Epithelial cell of prostate (primary cell): ENCODE measurements at places on chromosomes 3 and 15.

- DNase-seq, result no peak
Measured at GRCh38 chr15:96560246-96560895, 229.9 kb downstream of the NR2F2 start.

DNA sequence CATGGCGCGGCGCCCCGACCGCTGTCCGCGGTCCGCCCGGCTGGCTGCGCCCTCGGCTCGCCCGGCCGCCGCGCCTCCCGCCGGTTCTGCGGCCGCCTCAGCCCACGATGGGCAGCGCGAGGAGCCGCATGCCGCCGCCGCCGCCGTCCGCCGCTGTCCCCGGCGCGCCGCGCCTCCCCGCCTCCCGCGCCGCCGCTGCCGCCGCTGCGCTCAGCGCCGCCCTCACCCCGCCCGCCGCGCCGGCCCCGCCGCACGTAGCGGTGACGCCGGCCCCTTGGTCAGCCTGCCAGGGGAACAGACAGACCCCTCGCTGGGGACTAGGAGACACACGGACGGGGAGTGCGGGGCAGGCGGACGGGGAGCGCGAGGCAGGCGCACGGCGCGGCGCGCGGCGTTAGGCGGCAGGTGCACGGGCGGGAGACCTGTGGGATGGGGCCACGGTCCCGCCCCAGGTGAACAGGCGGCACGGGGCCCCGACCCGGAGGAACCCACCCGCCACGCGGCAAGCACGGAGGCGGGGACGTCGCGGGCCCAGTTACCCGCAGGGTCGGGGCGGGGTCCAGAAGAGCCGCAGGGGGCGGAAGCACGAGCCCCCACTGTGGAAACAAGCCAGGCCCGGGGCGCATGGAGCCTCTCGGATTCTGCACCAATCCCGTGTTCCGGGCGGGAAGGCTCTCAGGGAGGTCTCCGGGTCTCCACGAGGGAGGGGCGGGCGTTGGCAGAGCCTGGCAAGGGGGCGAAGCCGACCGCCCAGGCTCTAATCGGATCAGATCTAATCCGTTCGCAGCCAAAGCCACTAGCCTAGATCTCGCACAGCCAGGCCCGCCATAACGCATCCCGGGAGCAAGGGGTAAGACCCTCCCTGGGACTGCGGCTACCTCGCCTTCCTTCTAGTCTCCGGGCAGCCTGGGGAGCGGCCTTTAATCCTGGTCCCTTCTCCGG is at the start of gene CSPG5:
CSPG5 (minus strand) TSS at position 175 of the 942 bp plus-strand sequence; CDS start at position 3, 172 bp downstream.
- DNase-seq, result no peak

DNA sequence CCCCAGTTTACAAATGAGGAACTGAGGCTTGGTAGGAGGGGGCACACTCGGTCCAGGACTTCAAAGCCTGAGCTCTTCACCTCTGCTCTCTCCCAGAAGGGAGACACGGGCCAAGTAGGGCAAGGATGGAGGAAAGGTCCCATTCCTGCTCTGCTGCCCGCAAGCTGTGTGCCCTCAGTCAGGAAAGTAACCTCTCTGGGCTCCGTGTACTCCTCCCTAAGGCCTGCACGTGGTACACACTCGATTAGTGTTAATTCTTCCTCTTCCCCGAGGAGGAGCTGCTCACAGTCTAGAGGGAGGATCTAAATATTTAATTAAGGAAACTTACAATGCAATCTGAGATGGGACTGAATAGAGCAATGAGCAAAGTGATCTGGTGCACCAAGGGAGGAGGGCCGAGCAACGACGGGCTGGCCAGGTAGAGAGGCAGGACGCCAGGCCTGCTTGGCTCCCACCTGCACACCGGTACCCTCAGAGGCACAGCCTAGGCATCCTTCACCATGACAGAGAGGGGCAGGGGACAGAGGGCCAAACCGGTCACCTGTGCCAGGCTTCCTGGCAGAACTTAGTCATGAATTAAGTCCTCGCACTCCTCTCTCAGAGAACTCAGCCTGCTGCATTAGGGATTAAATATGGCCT is 47.2 kb upstream of the IQSEC1 start:
- no peak for DNase-seq

- no peak for DNase-seq
Measured at GRCh38 chr3:52054661-52055511, 1.5 kb downstream of the DUSP7 start.

DNA sequence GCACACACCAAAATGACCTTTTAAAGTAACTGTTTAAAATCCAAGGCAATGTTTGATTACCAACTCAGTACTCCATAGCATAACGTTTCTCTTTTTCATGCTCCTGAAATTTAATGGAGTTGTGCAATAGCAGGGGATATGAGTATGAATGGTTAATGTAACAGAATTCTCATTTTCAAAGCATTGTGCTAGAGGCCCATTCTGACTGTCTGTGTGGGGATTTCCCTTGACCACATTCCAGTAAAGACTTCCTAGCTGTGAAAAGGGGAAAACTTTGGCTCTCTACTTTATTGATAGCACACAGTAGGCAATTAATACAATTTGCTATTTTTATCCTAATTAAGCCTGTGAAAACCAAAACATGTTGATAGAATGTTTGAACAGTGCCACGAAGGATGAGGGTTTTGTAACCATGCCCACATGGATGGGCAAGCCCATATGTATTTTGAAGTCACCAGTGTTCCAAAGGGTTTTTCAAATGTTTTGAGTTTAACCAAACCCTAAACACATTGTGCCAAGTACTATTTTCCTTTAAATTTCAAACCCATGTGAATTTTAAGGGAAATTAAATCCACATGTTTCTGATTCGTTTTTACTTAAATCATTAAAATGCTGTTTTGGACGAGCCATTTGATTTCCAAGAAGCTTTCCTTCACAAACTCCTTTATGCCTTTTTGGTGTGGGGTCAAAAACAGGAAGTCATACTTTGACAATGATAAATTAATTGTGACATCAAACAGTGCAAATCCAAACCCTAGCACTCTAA is 261.2 kb downstream of the SHOX2 start:
- DNase-seq, result no peak

DNA sequence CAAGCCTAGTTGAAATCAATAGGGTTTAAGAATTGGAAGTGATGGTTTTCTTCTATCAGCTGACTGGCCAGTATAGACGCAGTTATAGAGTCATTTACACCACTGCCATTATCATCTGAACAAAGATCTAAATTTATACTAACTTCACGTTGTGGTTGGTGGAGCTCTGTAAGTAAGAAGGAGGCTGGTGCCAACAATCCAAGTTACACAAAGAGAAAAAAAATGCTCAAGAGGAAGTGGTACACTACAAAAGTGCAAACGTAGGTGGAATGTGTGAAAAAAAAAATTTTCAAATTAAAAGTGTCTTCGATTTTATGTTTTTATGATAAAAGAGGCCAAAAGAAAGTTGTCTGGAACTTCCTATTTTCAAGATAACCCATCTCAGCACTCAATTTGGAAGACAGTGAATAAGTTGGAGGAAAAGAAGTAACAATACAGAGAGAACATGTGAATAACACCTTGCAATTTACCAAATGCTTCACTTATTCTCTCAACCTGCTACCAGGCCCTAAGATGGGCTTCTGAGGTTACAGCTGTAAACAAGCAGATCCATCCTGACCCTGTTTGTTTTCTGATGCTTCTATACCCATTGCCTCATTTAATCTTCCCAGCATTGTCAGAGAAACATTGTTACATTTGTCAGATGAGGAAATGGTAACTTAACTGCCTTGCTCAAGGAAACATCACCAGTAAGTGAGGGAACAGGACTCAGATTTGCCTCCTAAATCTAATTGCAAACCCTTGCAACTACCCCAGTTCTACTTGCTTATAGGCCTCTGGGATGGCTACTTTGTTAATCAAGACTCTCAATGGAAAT is 12.0 kb upstream of the TASOR start:
- no peak for DNase-seq

- no peak for DNase-seq
Measured at GRCh38 chr15:33908406-33908805, 59.9 kb upstream of the CHRM5 start.

DNA sequence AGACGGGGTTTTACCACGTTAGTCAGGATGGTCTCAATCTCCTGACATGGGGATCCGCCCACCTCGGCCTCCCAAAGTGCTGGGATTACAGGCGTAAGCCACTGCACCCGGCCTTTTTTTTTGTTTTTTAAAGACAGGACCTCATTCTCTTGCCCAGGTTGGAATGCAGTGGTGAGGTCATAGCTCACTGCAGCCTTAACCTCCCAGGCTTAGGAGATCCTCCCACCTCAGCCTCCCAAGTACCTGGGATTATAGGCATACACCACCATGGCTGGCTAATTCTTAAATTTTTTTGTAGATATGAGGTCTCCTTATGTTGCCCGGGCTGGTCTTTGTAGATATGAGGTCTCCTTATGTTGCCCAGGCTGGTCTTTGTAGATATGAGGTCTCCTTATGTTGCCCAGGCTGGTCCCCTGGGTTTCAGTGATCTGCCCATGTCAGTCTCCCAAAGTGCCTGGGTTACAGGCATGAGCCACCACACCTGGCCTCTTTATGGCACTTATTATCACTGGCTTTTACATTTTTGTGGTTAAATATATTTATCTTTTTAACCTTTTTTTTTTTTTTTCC is 82.3 kb upstream of the RNU6-1 start:
- DNase-seq, result no peak

- DNase-seq, result no peak
Measured at GRCh38 chr15:42175671-42176070, 19.2 kb upstream of the PLA2G4F start.

- DNase-seq, result no peak
Measured at GRCh38 chr15:72197460-72198355, at the start of gene GRAMD2A. Gene GRAMD2A (minus strand): TSS chr15:72197787.

DNA sequence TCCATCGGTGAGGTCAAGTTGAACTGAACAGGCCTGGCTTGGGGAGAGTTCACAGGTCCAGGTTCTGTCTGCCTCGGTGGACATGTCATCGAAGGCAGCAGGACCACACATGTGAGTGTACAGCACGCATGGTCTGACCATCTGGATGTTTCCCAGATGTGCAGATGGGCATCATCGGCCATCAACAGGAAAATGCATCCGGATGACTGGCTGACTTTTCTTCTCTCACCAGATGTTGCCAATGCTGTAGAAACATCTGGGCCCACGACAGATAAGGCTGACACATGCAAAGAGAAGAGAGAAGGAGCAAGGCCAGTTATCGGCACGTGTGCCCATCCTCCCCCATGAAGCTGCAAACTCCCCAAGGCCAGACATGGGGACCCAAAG is 45.1 kb downstream of the NOX5 start:
- DNase-seq, result no peak

- no peak for DNase-seq
Measured at GRCh38 chr15:73745073-73745472, 8.1 kb downstream of the INSYN1 start.

DNA sequence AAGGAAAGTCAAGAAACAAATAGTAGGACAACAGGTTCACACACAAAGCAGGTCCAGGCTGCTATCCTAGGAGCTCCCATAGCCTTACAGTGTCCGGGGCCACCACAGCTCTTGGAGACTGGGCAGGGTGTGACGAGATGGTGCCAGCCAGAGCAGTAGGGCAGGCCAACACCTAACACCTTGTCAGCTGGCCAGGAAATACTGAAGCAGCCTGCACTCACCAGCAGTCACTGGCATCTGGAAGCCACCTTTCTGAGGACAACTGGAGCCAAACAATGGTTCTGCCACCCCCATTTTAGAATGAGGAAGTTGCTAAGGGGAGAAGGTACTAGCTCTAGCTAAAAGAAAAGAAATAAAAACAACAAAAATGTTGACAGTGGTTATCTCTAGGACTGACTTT is 47.2 kb downstream of the CCDC12 start:
- DNase-seq, result no peak

GRCh38 chr15:78325092-78325843 is 14.9 kb upstream of the CRABP1 start:
- DNase-seq, result peak; percentile 26

- DNase-seq, result no peak
Measured at GRCh38 chr3:188077160-188077799, 76.7 kb upstream of the LPP start.

DNA sequence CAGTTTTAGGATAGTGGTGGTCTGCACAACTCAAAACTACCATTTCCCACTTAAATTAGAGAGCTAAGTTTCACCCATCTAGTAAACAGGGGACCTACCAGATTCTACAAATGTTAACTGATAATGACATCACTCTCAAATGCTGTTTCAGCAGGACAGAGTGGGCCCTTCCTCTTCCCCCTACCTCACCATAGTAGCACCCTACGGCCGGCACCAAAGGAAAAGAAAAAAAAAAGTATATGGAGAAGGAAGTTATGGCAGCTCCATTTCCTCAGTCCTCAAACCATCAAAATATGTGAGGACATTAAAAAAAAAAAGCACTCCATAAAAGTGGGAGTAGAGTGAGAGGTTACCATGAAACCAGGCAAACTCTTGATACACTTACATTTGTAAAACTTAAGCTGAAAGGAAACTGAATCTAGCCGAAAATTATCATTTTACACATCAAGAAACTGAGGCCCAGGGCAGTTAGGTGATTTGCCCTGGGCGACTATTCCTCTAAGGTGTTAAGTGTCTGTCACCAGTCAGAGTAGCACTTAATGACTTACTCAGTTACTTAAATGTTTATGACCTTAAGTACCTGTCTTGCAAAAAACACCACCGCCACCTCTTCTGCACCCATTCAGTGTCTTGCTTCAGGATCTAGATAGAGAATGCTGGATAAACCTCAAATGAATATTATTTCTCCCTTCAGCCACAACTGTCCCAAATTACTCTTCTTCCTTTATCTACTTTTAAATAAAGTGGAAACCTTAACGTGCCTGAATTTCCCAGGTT is 2.7 kb downstream of the MSL2 start:
- DNase-seq, result no peak

DNA sequence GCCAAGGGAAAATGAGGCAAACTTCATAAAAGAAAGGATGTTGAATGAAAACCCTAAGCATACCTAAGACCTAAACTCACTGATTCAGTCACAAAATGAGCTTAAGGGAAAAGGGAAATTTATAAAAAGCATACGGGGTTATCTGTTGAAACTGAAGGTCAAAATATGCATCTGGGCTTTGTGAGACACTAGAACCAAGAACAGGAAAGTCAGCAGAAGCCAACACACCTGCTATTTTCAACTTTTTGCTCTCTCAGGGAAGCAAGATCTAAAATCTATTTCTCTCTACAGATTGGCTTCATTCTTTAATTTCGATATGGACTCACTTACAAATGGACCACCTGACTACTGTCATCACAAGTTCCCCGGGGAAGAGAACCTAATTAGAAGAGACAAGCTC is 338.6 kb upstream of the NECTIN3 start:
- DNase-seq, result no peak

GRCh38 chr3:62605413-62606068 is 232.2 kb upstream of the FEZF2 start:
- DNase-seq, result no peak

GRCh38 chr15:62708470-62708869 is 334.1 kb upstream of the TPM1 start:
- no peak for DNase-seq

- DNase-seq, result no peak
Measured at GRCh38 chr15:31802761-31803160, 227.6 kb upstream of the CHRNA7 start.
